GM12878 (cell line): ENCODE measurements at places on chromosomes 6 and 20.

DNA sequence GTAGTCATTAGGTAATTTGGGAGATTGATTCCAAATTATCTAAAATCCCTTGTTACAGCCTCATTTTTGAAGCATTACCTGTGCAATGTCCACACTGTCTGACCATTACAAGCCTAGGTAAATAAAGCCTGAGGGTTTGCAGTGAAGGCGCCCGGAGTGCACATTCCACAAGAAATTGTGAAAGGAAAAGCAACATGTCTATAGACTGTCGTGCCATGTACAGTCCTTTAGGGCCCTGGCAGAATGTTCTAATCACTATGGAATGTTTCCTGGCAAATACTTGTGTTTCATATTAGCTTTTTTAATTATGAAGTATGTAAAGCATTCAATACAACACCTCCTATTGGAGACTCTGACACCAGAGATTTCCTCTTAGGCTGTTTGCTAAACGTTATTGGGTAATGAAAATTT lies 28.9 kb downstream of the PREP start:
- DNase-seq: no peak

DNA sequence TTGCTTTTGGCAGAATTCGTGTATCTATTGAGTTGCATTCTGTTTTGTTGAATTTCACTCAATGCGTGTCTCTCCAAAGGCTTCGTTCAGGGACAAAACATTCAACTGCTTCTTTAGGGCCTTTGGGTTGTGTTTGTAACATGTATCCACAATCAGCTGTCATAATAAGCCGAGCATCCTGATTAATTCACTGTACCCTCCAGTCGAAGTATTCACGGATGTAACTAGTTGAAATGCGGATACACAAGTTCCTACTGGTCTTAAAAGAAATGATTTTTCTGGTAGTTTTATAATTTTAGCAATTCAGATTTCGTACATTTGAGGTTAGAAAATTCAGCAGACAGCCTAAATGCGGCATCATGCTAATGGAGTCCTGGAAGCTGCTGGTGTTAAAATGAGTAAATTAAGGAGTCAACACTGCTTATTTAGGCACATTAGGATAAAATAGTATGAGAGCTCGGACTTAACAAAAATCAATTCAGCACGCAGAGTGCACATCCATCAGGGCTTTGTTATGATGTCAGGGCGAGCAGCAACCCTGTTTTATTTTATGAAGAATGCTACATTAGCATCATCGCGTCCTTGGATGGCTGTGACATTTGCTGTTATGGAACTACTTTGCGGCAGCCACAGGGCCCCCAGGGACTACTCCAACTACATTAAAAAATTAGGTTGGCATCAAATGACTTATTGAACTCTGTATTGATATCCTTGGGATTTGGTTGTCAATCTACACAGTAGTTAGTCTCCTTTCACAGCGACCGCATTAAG lies 489.3 kb upstream of the FLRT3 start:
- DNase-seq: no peak

DNA sequence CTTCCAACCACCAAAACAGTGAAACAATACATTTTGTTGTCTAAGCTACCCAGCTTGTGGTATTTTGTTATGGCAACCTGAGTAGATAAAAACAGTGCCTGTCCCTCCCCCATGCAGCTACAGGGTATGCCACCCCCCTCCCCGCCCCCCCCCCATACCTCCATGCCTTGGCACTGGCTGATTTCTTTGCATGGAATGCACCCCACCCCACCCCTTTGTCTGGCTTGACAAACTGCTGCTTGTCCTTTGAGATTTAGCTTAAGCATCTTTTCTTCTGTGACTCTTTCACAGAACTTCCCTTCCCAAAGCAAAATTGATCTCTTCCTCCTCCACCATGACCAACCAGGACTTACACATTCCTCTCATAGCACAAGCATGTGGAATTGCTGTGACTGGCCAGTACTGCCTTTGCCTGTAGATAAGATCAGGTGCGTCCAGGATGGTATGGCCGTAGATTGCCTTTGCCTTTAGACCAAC lies 64.6 kb upstream of the ADGRF1 start:
- no peak for DNase-seq

GRCh38 chr6:36893976-36894932 lies 8.5 kb downstream of the C6orf89 start:
- no peak for DNase-seq

DNA sequence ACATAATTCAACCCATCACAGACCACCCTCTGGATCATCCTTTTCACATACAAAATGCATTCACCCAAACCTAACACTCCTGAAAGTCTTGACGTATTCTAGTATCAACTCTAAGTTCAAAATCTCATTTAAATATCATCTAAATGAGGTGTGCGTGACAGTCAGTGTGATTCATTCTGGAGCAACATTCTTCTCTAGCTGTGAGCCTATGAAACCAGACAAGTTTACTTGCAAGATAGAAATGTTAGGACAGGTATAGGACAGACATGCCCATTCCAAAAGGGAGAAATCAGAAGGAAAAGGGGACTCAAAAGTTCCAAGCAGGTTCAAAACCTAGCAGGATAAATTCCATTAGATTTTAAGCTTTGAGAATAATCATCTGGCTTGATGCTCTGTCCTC lies 329.7 kb downstream of the CD83 start:
- no peak for DNase-seq

DNA sequence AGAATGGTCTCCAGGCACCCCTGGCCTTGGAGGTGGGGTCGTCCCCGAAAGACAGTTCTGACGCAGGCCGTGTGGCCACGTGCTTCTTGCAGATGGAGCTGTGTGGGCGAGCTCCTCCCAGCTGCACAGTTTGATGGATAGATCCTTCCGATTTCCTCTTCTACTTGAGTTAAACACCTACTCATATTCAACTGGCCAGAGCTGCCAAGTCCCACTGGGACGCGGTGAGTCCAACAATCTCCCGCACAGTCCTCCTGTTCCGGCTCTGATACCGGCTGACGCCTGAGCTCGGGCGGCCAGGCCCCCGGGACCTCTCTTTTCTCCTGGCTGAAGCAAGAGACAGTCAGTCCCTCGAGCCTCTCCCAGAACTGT lies 57.9 kb upstream of the DACT2 start:
- no peak for DNase-seq

DNA sequence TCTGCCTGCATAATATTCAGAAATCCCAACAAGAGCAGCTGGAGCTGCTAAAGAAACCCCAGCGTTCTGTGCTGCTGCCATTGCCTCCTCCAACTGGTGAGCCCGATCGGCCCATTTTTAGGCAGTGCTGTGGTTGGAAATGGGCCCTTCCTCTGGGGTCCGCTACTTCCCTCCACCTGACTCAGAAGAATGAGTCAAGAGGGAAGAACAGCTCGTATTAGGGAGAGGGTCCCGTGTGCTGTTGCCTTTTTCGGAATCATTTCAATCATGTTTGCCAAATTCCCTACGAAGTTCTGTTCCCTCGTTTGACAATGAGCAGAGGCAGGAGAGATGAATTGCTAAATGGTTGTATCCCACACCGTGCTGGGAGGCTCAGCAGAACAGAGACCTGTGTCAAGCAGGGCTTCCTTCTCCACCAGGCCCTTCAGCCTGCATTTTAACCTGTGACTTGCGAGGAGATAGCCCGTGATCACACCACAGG lies 38.4 kb downstream of the THBS2 start:
- DNase-seq: no peak

- DNase-seq: no peak
Observed at GRCh38 chr20:22586645-22587310, 2.4 kb upstream of the FOXA2 start.

DNA sequence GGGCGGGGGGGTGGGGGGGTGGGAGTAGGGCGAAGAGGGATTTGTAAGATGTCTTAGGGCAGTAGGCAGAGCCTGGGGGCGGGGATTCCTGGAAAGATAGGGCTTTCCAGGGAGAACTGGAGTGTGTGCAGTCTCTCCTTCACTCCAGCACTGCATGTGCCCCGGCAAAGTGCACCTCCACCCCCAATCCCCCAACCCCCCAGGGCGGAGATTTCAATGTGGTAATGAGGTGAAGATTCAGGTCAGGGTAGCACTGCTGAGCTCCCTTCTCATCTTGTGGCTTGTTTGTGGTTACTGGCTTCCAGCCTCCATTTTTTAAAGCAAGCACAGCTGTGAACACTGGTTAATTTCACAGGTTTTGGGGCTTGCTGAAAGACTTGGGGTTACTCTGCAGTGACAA lies 5.9 kb downstream of the TMEM239 start:
- DNase-seq: no peak

DNA sequence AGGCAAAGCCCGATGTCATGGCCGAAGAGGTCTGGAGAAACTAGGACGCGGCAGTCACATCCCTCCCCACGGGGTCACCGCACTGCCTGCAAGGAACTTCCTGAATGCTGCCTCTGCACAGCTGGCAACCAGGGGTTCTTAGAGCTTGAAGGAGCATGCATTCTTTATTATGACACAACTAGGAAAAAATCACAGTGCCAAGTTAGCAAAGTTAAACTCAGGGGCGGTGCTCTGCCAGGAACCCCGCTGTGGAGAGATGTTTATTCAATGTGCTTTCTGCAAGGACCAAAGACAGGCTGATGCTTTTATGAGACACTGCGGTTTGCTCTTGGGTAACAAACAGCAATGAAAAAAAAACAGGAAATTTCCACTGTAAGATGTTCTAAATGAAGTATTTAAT lies 287.3 kb upstream of the FOXQ1 start:
- DNase-seq: no peak

GRCh38 chr20:57332105-57333089 lies 2.8 kb downstream of the SPO11 start:
- no peak for DNase-seq

DNA sequence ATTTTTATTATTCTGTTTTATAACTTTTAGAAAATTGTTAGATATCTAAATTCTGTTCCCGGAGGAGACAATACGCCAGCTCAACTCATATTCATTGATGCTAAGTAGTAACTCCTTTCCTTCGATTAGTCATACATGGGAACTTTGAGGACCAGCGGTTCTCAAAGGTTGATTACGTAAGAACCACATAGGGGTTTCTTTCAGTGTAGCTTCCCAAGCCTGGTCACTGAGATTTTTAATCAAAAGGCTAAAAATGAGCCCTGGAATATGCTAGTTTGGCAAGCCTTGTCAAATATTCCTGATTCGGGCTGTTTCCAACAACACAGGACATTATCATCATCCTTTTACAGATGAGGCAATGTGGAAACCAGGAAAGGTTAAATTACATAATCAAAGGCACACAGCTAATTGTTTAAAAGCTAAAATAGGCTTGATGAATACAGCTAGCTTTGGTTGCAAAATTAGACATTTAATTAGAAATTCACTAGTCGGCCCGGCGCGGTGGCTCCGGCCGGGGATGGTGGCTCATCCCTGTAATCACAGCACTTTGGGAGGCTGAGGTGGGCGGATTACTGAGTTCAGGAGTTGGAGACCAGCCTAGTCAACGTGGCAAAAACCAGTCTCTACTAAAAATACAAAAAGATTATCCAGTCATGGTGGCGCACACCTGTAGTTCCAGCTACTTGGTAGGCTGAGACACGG lies 14.6 kb upstream of the MEI4 start:
- DNase-seq: no peak

DNA sequence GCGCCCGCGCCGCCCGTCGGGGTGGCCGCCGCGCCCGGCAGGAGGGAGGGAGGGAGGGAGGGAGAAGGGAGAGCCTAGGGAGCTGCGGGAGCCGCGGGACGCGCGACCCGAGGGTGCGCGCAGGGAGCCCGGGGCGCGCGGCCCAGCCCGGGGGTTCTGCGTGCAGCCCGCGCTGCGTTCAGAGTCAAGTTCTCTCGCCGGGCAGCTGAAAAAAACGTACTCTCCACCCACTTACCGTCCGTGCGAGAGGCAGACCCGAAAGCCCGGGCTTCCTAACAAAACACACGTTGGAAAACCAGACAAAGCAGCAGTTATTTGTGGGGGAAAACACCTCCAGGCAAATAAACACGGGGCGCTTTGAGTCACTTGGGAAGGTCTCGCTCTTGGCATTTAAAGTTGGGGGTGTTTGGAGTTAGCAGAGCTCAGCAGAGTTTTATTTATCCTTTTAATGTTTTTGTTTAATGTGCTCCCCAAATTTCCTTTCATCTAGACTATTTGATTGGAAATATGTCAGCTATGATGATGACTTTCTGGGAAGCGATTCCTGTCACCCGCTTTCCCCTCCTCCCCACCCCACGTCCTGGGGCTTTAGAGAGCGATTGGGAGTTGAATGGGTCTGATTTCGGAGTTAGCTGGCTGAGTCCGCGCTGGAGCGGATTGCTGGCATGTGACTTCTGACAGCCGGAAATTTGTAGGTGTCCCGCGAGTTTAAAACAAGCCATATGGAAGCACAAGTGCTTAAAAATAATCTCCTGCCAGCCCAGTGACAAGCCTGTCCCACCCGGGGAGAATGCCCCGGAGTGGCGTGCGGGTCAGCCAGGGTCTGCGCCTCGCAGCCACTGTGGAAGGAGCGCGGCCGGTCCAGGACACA lies 1.1 kb downstream of the ESR1 start:
- DNase-seq: no peak

DNA sequence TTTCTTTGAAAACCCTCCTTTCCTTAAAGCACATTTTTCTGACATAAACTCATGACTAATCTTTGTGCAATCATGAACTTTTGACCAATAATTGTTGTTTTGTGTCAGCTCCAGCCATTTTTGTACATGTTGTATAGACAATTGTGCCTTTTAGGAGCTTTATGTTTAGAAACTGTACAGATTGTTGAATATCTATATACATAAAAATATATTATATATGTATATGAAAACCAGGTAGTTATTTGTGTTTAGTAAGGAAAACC lies 125.7 kb upstream of the EDN1 start:
- no peak for DNase-seq

DNA sequence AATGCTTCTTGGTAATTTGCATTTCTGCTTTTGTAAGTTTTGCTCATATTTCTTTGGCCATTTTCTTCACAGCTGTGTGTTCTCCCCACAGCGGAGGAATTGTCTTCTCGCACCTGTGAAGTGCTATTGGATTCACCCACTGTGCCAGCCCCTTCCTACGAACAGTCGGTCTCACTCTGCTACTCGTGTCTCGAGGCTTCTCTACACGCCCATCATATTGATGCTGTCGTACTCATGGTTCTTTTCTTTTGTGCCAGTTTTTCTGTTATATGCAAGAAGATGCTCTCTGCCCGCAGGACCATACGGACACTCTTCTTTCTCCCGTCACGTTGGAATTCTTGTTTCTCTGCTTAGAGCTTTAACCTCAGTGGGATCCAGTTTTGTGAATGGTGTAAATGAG lies 200.3 kb downstream of the DLL1 start:
- no peak for DNase-seq
